ENCODE measurements at places on chromosomes 1 and 21.

GRCh38 chr1:40438391-40439015, 11.8 kb upstream of the ZFP69B start:
- peak; percentile 64 for DNase-seq

DNA sequence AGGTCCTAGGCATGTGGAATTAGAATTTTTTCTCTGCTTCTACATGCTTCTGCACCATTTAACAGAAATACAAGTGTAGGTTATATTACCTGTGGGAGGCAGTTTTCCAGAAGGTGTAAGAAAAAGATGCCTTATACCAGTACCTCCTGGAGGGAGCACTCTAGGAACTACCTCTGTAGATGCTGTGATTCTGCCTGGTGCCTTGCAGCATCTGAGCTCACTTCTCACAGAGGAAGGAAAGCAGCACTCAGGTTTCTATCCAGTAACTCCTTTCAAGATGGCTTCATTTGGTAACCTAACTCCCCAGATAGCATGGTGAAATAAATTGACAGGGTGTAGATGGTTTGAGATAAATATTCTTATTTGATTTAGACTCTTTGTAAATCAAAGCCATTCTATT, 50.3 kb downstream of the GIPC2 start:
- no peak for DNase-seq

GRCh38 chr1:205950826-205951549, 7.7 kb upstream of the SLC26A9 start:
- DNase-seq: no peak

DNA sequence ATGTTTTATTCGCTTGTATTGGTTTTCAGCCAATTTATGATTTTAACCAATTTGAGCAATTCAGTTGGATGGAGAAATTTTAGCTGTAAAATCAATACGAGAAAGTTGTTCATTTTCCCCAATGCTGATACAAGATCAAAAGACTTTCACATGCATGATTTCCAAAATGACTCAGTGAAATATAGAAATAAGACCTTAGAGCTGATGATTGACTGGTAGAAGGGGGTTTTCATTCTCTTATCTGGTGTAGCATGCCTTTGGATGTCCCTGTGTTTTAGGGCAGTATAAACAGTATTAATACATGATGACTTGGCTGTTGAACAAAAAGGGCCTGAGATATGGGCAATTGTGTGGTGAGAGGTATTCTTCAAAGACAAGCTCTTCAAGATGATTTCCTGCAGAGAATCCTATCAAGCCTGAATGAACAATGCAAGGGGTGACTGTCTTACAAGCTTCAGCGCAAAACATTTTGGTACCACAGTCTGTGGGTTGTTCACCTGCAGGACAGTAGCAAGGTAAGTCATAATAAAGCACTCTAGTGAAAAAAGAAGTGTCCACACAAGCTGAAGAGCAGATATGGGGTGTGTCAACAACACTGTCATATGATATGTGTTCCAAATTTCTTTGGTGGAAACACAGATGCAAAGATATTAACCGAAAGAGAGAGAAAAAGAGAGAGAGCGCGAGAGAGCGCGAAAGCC, 156.2 kb downstream of the TNFSF18 start:
- DNase-seq: no peak

GRCh38 chr1:4605158-4605557, 49.3 kb upstream of the AJAP1 start:
- DNase-seq: no peak

- no peak for DNase-seq
Observed at GRCh38 chr1:113283914-113284313, 106.4 kb upstream of the MAGI3 start.

DNA sequence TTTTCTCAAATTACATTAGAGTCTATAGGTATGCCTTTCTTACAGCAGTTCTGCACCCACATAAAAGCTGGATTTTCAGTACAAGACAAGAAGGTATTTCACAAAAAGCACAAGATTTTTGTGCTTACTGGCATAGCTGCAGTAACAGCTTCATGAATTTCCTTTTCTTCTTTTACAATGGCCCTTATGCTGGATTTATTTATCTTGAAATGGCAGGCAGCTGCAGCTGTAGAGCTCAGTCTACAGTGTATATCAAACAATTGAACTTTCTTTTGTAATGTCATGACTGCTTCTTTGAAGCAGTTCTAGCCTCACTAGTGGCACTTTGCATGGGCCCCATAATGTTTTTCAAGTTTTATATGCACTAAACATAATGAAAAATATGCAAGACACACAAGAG, 510.2 kb downstream of the KCNT2 start:
- DNase-seq: no peak

GRCh38 chr1:70994753-70995268, 52.8 kb downstream of the PTGER3 start:
- DNase-seq: no peak

GRCh38 chr1:223175633-223176032, 32.6 kb upstream of the TLR5 start:
- DNase-seq: no peak

- no peak for DNase-seq
Observed at GRCh38 chr1:239914751-239915231, 176.9 kb upstream of the FMN2 start.

GRCh38 chr1:2074396-2074795, 24.2 kb downstream of the PRKCZ start:
- DNase-seq: no peak

DNA sequence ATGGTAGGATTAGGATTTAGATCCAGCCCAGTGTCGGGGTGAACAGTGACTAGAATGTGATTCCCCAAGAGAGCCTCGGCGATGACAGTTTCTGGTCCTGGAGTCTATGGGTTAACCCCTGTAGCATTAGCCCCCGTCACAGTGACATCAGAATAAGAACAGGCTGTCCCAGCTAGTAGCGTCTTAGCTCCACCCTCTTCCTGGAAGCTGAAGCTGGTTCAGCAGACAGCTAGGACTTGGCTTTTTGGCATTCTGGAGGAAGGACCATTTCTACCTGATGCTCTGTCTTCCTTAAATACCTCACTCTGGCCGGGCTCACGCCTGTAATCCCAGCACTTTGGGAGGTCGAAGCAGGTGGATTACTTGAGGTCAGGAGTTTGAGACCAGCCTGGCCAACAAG, 5.0 kb downstream of the NDUFS2 start:
- DNase-seq: no peak

DNA sequence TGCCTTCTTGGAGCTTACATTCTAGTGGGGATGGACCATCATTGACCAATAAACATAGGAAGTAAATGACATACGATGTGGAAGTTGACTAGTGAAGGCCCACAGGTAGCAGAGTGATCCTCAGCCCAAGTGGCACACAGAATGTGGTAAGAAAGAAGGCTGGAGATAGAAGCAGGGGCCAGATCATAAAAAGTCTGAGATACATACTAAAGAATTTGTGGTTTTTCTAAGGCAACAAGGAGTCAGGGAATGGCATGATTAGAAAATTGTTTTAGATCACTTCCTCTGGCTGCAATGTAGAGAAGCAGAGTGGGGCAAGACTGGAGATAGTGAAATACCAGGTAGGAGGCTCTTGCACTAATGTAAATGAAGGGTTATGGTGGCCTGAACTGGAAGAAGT, 154.0 kb downstream of the VPS13D start:
- DNase-seq: no peak

DNA sequence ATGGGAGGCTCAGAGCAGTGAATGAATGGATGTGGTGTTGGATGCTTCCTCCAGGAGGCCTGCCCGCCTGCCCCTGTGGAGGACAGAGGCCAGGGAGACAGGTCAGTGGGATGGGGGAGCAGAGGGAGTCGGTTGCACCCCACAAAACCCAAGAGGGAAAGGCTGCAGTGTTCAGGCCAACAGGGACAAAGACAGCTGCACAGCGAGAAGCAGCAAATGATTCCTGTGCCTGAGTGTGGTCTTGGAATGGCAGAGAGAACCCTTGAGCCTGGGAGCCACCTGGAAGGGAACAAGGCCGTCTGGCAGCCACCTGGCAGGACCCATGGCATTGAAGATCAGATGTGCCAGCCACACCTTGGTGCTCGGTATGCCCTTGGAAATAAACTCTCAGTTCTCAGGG, 8.1 kb downstream of the TFF3 start:
- DNase-seq: no peak

- DNase-seq: no peak
Observed at GRCh38 chr1:40687059-40687458, 4.4 kb upstream of the NFYC start.

DNA sequence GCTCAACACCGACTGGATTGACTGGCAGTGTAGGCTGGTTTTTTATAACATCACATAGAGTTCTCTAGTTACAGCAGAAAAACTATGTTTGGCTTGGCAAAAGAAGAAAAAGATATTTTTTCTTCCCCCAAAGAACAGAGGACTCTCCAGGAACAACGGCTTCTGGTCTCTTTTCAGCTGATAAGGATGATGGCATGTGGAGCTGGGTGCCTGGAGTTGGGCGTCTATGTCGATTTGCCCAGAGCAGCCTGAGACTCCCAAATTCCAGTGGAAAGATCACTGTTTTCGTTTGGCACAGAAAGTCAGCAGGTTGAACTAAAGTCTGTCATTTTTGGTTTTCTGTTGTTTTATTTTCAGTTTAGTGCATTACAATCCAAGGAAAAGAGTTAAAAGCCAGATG, 91.1 kb downstream of the SMYD2 start:
- DNase-seq: no peak

GRCh38 chr1:111127923-111128643, 11.8 kb downstream of the DRAM2 start:
- DNase-seq: peak; percentile 89
